ENCODE measurements at places on chromosomes 1 and 21. TPM values are rescaled to one million over a fixed set of nuclear protein-coding genes. Genes with fewer than 3 reads are reported as not detected.

Gene QSOX1
- total RNA-seq: 254 TPM

DNA sequence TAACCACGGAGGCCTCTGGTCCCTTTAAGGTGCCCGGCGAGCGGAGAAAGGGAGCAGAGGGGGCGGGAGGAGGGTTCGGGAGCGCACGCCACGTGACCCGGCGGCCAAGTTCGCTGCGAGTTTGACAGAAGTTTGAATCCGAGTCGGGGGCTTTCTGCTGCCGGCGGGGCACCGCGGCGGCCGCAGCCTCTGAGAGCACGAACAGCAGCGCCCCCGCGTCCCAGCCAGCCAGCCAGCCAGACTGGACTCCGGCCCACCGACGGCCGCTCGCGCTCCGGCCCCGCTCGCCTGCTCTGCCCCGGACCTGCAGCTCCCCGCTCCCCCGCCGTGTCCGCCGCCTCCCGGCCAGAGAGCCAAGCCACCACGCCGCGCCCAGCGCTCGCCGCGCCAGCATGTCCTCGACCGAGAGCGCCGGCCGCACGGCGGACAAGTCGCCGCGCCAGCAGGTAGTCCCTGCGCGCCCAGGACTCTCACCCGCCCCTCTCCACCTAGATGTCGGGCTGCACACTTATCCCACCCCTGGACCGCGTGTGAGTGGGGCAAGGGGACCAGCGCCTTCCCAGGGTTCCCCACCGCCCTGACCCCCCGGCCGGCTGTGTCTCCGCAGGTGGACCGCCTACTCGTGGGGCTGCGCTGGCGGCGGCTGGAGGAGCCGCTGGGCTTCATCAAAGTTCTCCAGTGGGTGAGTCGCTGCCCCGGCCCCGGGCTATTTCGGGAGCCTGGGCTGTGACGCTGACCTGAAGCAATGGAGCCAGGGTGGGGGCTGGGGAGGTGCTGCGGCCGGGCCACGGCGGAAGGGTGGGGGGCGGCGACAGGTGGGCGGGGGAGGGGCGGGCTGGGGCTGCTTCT lies at the start of gene SYPL2:
Gene SYPL2, plus strand, starts transcription at position 95 of the 849 bp plus-strand sequence. Its CDS starts 298 bp downstream, at position 393.
- DNase-seq: no peak

DNA sequence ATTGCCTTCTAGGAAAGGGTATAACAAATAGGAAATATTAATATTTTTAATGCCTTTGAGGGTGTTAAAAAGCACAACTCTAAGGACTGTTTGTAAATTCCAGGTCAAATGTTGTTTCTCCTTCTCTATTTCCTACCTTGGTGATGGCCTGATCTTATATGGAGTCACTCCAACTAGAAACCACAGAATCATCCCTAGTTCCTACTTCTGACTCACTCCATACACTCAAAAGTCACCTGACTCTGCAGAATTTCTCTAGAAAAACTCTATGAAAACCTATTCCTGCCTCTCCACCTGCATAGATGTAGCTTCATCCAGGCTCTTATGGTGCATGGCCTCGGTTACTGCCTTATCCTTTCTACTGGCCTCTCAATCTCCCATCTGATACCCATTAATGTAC lies 14.5 kb downstream of the RGS4 start:
- DNase-seq: peak; percentile 49

DNA sequence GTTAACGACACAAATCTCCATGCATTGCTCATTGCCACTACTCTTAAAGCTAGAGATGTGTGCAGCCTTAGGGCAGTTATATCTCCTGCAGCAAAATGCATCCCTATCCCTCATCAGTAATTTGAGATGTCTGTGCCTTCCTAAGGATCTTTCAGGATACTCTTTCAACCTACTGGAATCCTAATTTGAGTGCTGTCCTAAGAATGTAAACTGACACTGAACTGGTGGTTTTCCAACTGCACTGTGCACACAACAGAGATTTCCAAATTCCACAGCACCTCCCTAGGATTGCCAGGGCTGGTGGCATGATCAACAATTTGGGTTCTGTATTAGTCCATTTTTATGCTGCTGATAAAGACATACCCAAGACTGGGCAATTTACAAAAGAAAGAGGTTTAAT lies 193.9 kb downstream of the LTN1 start:
- peak; percentile 42 for DNase-seq

- DNase-seq: no peak
Observed at GRCh38 chr1:118979754-118980575, 8.2 kb downstream of the TBX15 start.

Gene CNR2
- total RNA-seq: not detected

Gene SERPINC1
- not detected for total RNA-seq

- no peak for DNase-seq
Observed at GRCh38 chr1:35642471-35642955, 1.2 kb upstream of the PSMB2 start.

Gene LRRN2
- not detected for total RNA-seq

Gene OPTC
- not detected for total RNA-seq

Gene KRTAP10-11
- not detected for total RNA-seq

- DNase-seq: no peak
Observed at GRCh38 chr1:30550365-30551220, 172.8 kb downstream of the MATN1 start.

DNA sequence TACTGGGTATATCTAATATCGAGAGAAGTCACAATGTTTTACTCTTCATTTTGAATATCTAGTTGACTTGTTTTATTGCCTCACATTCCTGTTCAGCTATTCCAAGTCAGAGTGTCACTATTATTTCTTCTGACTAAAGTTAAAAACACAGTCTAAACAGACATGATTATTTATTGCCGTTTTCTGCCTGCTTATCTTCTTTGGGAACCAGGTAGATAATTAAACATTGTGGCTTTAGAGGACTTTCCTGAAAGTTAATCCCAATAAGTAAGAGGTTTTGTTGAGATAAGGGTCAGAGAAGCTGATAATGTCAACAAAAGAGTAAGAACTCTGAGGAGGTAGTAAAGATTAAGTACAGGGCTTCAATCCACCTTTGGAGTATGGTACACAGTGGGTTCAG lies 53.8 kb downstream of the PCNX2 start:
- no peak for DNase-seq

Gene ARHGAP30
- not detected for total RNA-seq

GRCh38 chr1:152461544-152461943 lies 47.5 kb upstream of the CRNN start:
- peak; percentile 72 for DNase-seq

GRCh38 chr1:183612407-183612806 lies 22.1 kb upstream of the NCF2 start:
- DNase-seq: no peak

GRCh38 chr1:5622412-5622811 lies 369.8 kb downstream of the NPHP4 start:
- no peak for DNase-seq

- DNase-seq: no peak
Observed at GRCh38 chr1:102751111-102751510, 357.2 kb downstream of the COL11A1 start.
